ENCODE measurements at places on chromosomes 1 and 21. TPM values are rescaled to one million over a fixed set of nuclear protein-coding genes. Genes with fewer than 3 reads are reported as not detected.

The FCRL2 gene
- total RNA-seq, result not detected

DNA sequence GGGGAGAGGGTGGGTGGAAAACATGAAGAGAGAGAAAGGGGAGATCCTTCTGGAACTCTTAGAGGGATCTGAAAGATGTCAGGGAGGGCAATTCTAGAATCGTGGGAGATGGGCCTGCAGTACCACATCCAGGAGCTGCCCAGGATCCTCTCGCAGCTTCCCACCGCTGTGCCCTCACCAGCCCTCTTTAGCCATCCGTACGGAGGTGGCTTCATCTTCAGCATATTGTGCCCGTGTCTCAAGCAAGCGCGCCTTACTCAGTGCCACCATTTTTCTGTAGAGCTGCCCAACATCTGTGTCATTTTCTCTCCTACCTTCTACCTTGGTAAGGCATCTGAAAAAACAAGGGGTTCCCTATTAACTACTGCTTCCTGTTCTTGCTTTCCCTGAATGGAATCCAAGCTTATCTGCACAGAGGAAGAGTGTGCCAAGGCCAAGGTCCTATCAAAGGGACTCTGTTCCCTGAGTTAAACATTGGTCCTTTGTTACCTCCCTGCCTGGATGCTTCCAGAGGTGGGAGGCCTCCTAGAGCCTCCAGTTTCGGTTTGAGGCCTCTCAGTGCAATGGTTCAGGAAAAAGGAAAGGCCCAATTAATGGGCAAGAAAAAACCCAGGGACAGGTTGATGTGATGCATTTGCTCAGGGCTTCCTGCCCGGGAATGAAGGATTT lies 23.2 kb downstream of the C1orf116 start:
- DNase-seq, result no peak

- no peak for DNase-seq
These were observed 31.6 kb downstream of the IFI44 start for GRCh38 chr1:78681265-78681664.

DNA sequence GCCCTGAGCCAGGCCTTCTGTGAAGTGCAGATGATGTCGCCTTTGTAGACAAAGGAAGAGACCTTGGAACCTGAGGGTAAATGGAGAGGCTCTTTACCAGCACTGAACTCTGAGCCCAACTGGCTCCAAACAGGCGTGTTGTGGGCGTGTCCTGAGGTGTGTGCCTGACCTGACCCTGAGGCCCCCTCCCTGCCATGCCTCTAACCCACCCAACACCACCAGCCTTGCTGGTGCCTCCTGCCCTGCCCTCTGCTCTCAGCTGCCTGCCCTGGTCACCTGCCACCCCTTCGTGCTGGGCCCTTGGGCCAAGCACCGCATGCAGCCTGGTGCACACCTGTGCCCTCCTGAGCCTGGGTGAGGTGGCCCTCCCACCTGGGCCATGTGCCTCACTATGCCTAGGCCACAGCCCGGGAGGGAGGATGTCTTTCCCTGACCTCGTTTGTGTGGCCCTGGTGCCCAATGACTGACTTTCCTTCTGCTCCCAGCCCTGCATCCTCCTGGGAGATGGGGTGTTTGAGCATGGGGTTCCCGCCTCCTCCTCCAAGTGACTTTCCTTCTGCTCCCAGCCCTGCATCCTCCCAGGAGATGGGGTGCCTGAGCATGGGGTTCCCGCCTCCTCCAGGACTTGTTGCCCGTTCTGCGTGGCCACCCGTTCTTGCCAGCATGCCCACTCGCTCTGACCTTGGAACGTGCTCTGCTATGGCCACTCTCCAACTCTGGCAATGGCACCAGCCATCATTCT lies 157.0 kb downstream of the PCBP3 start:
- DNase-seq, result no peak

DNA sequence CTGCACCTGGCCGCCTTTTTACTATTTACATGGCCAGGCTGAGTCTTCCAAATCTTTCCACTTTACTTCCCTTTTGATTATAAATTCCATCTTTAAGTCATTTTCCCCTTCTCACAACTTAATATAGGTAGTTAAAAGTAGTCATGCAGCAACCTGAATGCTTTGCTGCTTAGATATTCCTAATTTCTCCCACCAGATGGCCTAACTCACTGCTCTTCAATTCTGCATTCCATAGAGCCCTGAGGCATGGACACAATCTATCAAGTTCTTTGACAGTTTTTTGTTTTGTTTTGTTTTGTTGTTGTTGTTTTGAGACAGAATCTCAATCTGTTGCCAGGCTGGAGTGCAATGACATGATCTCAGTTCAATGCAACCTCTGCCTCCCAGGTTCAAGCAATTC lies 21.7 kb upstream of the FAAH start:
- no peak for DNase-seq
